ENCODE measurements at places on chromosomes 5 and 9. TPM values are rescaled to one million over a fixed set of nuclear protein-coding genes. Genes with fewer than 3 reads are reported as not detected.

The BDP1 gene
- total RNA-seq, result 34.4 TPM

The ADAMTS6 gene
- total RNA-seq, result 1.2 TPM

The ACOT12 gene
- not detected for total RNA-seq

The IFNB1 gene
- not detected for total RNA-seq

The ORM2 gene
- total RNA-seq, result not detected

The EFNA5 gene
- not detected for total RNA-seq

The PCDHGB6 gene
- total RNA-seq, result 0.08 TPM

The SOHLH1 gene
- not detected for total RNA-seq

The OR1L8 gene
- total RNA-seq, result not detected

The OGN gene
- total RNA-seq, result not detected

The ALDOB gene
- total RNA-seq, result not detected

DNA sequence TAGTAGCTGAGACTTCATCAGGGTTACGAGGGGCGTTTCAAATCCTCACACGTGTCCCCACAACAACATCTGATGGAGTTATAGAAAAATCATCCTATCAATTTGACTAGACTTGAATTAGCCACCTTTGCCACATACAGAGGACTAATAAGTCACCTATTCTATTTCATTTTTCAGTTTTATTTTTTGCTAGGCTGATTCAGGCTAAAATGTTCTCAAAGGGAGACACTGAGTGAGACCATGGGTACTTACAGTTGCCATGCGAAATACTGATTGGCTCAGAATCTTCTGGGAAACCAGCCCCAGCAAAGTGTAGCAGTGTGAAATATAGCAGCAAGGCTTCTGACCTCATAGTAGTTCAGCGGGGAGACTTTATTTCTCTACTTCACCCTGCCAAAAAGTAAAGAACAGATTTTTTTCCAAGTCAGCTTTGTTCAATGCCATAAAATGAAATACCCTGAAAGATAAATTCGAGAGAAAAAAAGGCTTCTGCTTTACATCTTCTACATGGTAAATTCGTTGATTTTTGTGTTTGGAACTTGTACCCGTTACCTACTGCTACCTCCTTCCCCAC, 69.9 kb downstream of the SEMA6A start:
- no peak for ATAC-seq

GRCh38 chr9:92378865-92379560, 25.4 kb downstream of the OGN start:
- peak; percentile 55 for ATAC-seq

GRCh38 chr5:156378159-156378558, 51.2 kb downstream of the SGCD start:
- ATAC-seq, result no peak

DNA sequence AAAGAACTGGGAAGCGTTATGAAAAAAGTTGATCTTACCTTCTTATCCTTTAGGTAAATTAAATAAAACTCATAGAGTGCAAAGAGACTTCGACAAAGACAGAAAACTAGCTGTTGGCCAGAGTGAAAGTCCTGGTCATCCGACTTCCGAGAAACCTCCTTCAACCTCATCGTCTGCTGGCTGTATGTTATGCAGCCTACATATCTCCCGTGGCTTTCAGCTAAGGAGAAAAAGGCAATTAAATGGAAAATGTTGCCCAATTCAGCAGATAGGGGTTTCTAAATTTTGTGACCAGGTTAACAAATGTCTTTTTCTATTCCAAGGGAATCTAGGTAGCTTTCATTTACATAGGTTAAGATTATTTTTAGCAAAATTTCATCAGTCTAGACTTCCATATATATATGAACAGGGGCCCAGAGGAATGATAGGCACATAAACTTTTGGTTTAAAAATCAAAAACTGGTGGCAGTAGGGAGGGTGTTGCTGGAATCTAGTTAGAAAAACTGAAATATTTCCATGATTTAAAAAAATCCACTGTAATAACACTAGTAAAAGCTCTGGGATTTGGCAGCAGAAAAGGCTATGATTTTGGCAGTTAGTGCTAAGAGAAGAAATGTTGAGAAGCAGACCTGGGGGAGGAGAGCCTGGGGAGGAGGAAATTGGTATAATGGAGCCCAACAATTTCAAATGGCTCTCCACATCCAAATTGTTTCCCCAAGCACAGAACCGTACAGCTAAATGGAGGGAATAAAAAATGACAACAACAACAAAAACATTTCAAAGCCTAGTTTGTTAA, 32.1 kb downstream of the RAI14 start:
- no peak for ATAC-seq

GRCh38 chr5:36172599-36172998, 20.7 kb downstream of the SKP2 start:
- no peak for ATAC-seq

DNA sequence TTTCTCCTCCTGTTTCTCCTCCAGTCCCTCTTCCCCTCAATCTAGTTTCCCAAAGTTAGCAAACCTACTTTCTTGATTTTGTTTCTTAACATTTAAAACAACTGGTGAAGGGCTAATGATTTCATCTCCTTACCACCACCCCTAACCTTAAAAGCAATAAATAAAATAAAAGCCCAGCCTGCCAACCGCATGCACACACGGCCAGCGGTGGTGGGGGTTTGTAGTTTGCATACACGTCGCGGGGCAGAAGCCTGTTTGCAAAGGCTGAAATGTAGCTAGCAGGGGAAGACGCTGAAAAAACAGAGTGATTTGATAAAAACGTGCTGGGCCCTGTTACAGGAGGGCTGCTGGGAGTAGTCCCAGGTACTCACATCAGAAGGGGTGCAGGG, 1.9 kb upstream of the DMRT2 start:
- no peak for ATAC-seq

GRCh38 chr5:99900302-99900852, 634.8 kb upstream of the FAM174A start:
- no peak for ATAC-seq

- ATAC-seq, result no peak
Measured at GRCh38 chr9:133946840-133947486, 45.2 kb downstream of the VAV2 start.

DNA sequence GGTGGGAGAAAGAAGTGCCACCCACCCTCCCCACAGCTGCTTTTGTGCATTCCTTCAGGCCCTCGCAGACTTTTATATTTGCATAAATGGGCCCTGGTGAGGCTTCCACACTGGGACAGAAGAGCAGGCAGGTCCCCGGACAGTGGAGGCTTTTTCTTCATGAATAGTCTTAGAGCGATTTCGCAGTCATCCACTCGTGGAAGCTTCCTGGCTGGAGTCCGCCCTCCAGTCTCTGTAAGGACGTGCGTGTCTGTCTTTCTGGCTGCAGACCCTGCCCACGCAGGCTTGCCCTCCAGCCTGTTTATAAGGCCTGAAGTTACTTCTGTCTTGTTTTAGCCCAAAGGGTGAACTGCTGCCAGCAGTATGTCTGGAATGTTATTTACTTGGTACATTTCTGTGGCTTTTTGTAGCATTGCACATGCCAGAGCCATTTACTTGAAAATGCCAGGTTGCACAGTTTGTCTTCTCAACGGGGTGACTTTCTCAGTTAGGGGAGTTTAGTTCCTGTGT, 195.7 kb downstream of the AOPEP start:
- ATAC-seq, result no peak

GRCh38 chr5:528629-529511, 4.6 kb upstream of the SLC9A3 start:
- ATAC-seq, result peak; percentile 30

- ATAC-seq, result peak; percentile 31
Measured at GRCh38 chr9:4678679-4679267, 596 bp upstream of the CDC37L1 start.

DNA sequence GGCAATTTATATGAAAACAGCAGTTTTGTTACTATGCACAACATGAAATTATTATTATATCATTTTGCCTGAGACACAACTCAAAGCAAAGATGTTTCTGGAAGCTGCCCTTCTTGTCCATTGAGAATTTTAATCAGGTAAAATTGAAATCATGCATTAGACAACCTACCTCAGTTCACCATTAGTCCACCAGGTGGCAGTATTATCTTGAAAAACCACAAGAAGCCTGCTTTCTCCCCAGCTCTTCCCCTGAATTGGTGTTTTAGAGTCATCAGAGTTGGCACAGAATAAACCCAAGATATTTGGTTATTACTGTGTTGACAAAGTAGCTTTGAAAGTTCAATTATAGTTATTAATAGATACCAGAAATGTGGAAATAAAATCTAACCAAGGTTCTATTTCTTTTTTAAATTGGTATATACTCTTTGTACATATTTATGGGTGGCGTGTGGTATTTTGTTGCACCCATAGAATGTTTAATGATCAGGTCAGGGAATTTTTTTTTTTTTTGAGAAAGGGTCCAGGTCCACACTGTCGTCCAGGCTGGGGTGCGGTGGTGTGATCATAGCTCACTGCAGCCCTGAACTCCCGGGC, 25.7 kb downstream of the UTP15 start:
- ATAC-seq, result peak; percentile 75

GRCh38 chr5:68114378-68115040, 101.0 kb upstream of the PIK3R1 start:
- peak; percentile 43 for ATAC-seq

DNA sequence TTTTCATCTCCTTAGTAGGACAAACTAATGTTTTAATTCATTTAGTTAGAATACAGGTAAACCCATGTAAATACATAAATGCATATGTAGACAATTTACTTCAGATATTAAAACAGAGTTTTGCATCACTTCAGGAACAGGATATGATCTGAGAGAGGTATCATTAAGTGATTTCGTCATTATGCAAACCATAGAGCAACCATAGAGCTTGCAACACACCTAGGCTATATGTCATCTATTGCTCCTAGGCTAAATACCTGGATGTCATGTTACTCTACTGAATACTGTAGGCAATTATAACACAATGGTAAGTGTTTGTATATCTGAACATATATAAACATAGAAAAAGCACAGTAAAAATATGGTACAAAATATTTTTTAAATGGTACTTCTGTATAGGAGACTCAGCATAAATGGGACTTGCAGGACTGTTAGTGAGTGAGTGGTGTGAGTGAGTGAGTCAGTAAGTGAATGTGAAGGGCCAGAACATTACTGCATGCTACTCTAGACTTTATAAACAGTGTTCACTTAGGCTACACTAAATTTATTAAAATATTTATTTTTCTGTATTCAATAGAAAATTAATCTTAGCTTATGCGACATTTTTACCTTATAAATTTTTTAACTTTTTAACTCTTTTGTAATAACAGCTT, 1377.5 kb upstream of the CDH9 start:
- no peak for ATAC-seq

- no peak for ATAC-seq
Measured at GRCh38 chr5:124054564-124054963, 542.6 kb downstream of the CSNK1G3 start.

DNA sequence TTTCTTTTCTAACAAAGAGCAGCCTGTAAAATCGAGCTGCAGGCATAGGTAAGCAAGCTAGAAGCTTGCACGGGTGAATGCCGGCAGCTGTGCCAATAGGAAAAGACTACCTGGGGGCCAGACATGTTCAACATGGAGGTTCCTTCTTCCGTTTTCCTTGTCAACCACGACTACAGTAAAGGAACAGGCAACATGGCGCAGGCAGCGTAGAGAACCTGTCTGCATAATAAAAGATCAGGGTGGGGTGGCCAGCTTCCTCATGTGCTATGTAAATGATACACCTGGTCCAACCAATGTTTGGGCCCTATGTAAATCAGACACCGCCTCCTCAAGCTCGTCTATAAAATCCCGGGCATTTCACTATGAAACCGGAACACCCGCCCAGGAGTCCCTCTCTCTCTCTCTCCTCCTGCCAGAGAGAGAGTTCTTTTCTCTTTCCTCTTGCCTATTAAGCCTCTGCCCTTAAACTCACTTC, 103.8 kb upstream of the LIFR start:
- ATAC-seq, result no peak

- ATAC-seq, result no peak
Measured at GRCh38 chr9:134644725-134645606, 3.4 kb downstream of the COL5A1 start.

- peak; percentile 25 for ATAC-seq
Measured at GRCh38 chr5:472076-472655, 29.2 kb downstream of the EXOC3 start.

GRCh38 chr9:113886026-113886369, 9.9 kb downstream of the ZNF618 start:
- no peak for ATAC-seq

- no peak for ATAC-seq
Measured at GRCh38 chr5:35029333-35029732, 18.4 kb downstream of the AGXT2 start.

DNA sequence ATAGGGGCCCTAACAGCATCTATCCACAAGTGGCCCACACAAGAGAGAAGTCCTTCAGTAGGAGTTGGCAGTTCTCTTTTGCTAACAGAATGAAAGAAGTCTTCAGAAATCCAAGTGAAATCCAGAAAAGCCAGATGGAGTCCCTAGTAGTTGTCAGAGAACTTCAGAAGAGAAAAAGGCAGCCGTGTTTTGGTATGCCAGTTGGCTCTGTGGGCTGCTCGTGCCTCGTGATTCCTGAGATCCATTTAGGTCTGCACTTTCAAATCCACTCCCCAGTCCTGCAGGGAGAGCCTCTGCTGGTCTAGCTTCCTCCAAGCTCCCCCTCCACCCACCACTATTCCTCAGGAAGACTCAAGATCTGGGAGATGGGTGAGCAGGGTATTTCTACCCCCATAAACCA, 69.0 kb downstream of the CFAP90 start:
- ATAC-seq, result no peak
